ENCODE measurements at places on chromosomes 13 and 19. TPM values are rescaled to one million over a fixed set of nuclear protein-coding genes. Genes with fewer than 3 reads are reported as not detected.

The RGL3 gene
- 43.6 TPM for total RNA-seq

- no peaks in the 10 kb centered on the region for H3K4me1 ChIP-seq
- no peak overlapping the region for H3K4me3 ChIP-seq
- no peak for DNase-seq
- H3K27me3 ChIP-seq, result no peaks in the 10 kb centered on the region
- no peaks in the 10 kb centered on the region for H3K36me3 ChIP-seq
Observed at GRCh38 chr13:102117175-102117831, 284.5 kb downstream of the FGF14 start.

The GSX1 gene
- not detected for total RNA-seq

GRCh38 chr13:26688980-26689379 is 71.6 kb downstream of the GPR12 start:
- no peak for DNase-seq
- H3K4me3 ChIP-seq, result no peak overlapping the region

The KCNRG gene
- total RNA-seq, result 0.54 TPM

- H3K4me3 ChIP-seq, result no peak overlapping the region
- DNase-seq, result no peak
- no peaks in the 10 kb centered on the region for H3K36me3 ChIP-seq
- H3K4me1 ChIP-seq, result peaks cover 1% of the 10 kb centered on the region
Observed at GRCh38 chr19:4589579-4590410, 30.3 kb upstream of the SEMA6B start.

GRCh38 chr19:15337202-15337601 is 4.9 kb upstream of the BRD4 start:
- peak overlapping the region; percentile 89 for H3K27ac ChIP-seq
- H3K27me3 ChIP-seq, result no peaks in the 10 kb centered on the region
- peaks cover 41% of the 10 kb centered on the region for H3K4me1 ChIP-seq

GRCh38 chr13:29925457-29926097 is 75.2 kb upstream of the UBL3 start:
- no peaks in the 10 kb centered on the region for H3K36me3 ChIP-seq
- DNase-seq, result peak; percentile 90
- H3K4me1 ChIP-seq, result peaks cover 40% of the 10 kb centered on the region
- peak overlapping the region; percentile 89 for H3K27ac ChIP-seq
- H3K4me3 ChIP-seq, result no peak overlapping the region
- no peaks in the 10 kb centered on the region for H3K27me3 ChIP-seq

The FARP1 gene
- 17.6 TPM for total RNA-seq

DNA sequence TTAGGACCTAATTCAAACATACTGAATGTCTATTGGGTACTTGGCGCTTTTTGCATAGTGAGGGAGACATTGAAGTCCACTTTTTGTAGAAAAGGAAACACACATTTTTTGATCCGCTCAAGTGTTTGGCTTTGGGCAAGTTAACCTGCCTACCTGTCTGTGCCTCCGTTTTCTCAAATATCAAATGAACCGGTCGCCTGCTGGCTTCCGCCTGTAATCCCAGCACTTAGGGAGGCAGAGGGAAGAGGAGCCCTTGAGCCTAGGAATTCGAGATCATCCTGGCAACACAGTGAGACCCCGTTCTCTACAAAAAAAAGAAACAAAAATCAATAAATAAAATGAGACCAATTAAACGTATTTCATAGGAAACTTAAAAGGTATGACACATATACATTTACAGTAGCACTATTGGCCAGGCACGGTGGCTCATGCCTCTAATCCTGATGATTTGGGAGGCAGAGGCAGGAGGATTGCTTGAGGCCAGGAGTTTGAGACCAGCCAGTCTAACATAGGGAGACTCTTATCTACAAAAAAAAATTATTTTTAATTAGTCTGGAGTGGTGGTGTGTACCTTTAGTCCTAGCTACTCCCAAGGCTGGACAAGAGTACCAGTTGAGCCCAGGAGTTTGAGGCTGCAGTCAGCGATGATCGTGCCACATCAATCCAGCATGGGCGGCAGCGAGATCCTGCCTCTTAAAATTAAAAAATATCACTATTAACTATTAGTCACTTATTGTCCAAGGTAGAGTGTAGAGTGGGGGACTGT is 1.3 kb downstream of the RAD23A start:
- peak overlapping the region; percentile 84 for H3K4me3 ChIP-seq
- DNase-seq, result no peak

- H3K4me3 ChIP-seq, result no peak overlapping the region
- no peaks in the 10 kb centered on the region for H3K36me3 ChIP-seq
- no peaks in the 10 kb centered on the region for H3K27me3 ChIP-seq
- no peaks in the 10 kb centered on the region for H3K4me1 ChIP-seq
Observed at GRCh38 chr13:29182216-29182615, 362.1 kb downstream of the MTUS2 start.

GRCh38 chr13:89923736-89924135 is 1423.8 kb upstream of the MIR17HG start:
- no peaks in the 10 kb centered on the region for H3K36me3 ChIP-seq
- no peaks in the 10 kb centered on the region for H3K4me1 ChIP-seq
- no peaks in the 10 kb centered on the region for H3K27me3 ChIP-seq
- no peak overlapping the region for H3K27ac ChIP-seq

DNA sequence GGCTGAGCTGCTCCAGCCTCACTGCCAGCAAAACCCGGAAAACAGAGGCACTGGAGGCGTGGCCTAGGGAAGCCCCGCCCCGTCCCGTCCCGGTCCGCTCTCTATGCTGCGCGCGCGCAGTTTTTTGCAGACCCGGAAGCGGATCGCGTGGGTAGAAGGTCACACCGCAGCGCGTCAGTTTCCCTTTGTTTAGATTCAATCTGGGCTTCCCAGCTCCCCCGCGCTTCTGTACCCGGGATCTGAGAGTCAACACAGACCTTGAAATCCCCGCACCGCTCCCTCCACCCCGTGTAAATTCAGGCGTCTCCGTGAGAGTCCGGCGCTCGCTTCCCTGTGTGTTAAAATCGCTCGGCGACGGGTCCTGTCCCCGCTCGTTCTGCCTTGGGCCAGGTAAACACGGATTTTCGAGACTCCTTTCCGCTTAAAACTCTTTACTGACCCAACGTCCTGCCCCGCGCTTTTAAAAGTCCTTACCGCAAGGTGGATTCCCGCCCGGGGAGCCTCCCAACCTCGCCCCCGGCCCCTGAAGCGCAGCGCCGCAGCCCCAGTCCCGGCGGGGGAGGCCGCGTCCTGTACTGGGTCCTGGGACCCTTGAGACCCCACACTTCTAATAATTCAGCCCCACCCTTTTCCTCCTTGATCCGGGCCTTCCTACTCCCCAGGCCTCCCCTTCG is at the start of gene ZNF610:
TSS of gene ZNF610 (plus strand) at position 127 of the 674 bp plus-strand sequence. CDS start 12,930 bp downstream, outside the sequence.
- peak; percentile 54 for DNase-seq
- peaks cover 6% of the 10 kb centered on the region for H3K4me1 ChIP-seq

DNA sequence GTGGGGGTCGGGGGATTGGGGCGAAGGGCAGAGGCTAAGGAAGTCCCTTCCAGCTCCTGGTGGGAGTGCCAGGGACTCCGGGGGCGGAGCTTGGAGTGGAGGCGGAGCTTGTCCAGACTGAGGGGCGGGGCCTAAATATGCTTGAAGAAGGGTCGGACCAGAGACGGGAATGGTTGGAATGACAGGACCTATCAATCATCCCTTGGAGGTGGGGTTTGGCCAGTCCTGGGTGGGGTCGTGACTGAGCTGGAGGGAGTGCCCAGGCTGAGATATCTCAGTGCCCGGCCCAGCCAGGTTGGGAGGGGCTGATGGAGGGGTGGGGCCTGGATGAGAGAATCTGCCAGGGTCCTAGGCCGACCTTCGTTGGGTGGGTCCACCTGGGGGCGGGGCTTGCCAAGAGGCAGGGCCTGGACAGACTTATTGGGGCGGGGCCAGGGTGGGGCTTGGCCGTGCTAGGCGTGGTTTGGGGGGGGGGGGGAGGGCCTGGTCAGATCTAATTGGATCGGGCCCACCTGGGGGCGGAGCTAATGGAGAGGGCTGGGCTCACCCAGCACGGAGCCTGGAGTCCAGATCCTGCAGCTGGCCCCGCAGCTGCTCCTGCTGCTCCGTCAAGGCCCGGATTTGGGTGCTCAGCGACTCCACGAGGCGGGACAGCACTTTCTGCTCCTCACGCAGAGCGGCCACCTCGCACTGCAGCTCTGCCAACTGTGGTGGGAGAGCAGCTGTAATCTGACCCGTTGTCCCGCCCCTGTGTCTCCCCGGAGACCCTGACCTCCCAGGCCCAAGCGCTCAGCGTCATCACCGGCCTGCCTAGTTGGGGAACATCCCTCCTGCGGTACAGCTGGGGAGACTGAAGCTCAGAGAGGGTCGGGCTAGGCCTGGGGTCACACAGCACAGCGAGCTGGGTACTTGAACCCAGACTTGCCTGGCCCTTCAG is 2.6 kb upstream of the WIZ start:
- peak overlapping the region; percentile 66 for H3K4me3 ChIP-seq
- H3K27ac ChIP-seq, result peak overlapping the region; percentile 49
- no peaks in the 10 kb centered on the region for H3K36me3 ChIP-seq
- H3K4me1 ChIP-seq, result peaks cover 35% of the 10 kb centered on the region

The SLC25A41 gene
- total RNA-seq, result 0.71 TPM

DNA sequence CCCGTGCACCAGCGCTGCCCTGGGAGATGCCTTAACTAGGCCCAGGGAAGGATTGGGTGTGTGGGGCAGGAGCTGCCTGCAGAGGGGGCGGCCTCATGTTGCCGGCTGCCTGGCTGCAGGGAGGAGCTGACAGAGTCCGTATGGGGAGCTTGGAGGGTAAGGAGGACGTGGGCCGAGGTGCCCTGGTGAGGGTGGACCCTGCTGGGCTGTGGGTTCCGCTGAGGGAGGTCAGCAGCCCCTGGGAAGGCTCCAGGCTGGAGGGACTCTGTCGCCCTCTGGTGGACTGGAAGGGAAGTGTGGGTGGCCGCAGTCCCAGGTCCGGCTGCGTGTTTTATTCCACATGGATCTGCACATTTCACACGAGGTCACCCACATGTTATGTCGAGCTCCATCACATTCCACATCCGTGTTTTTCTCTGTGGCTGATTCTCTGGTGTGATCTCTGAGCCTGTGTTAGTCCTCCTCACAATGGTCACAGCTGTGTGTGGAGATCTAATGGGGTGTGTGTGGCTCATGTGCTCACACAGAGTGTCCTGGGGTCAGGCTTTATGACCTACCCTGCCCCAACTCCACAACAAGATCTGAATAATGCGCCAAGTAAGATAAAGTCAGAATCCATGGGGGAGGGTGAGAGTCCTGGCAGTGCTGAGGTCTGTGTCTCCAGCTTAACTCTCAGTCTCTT is 1.8 kb upstream of the CEACAM8 start:
- no peak overlapping the region for H3K27ac ChIP-seq
- no peaks in the 10 kb centered on the region for H3K36me3 ChIP-seq
- no peaks in the 10 kb centered on the region for H3K27me3 ChIP-seq
- H3K4me3 ChIP-seq, result no peak overlapping the region

DNA sequence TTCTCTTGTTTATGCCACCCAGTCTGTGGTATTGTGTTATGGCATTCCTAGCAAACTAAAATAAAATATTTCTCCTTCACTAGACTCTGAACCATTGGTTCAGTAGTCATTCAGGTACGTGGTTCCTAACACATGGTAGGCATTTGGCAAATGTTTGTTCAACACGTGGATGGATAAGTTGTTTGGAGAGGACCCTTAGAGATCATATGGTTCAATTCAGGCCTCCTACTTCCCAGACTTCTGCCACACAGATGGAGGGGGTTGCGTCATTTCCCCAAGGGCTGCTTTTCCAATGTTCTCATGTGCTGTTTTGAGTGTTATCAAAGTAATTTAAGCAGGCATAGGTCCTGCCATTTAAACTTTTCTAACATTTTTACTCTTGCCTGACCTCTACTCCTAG is 6.7 kb downstream of the CXCL17 start:
- no peaks in the 10 kb centered on the region for H3K27me3 ChIP-seq
- H3K27ac ChIP-seq, result no peak overlapping the region
- no peak for DNase-seq
- no peak overlapping the region for H3K4me3 ChIP-seq

- H3K4me3 ChIP-seq, result no peak overlapping the region
- no peak for DNase-seq
- H3K27me3 ChIP-seq, result no peaks in the 10 kb centered on the region
- H3K4me1 ChIP-seq, result no peaks in the 10 kb centered on the region
- no peaks in the 10 kb centered on the region for H3K36me3 ChIP-seq
Observed at GRCh38 chr13:73467125-73467524, 408.3 kb downstream of the KLF5 start.

The CADM4 gene
- total RNA-seq, result 5.6 TPM

DNA sequence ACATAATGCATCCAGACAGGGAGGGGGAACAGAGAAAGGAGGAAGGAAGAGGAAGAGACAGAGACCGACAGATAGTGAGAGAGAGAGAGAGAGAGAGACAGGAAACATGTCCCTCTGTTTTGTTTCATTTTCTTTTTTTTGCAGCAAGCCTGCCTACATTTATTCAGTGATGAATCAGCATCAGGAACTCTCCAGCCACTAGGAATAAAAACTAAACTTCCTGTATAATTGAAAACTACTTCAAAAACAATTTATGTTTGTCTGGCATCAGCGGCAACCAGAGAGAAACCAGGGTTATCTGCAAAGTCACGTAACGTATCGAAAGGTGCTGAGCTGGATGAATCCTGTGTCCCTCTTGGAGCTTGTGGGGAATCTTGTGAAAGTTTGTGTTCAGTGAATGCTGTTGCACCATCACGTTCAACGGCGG is 148.6 kb upstream of the SOX21 start:
- no peaks in the 10 kb centered on the region for H3K4me1 ChIP-seq
- H3K27ac ChIP-seq, result no peak overlapping the region
- no peak for DNase-seq
- peak overlapping the region; percentile 51 for H3K4me3 ChIP-seq

DNA sequence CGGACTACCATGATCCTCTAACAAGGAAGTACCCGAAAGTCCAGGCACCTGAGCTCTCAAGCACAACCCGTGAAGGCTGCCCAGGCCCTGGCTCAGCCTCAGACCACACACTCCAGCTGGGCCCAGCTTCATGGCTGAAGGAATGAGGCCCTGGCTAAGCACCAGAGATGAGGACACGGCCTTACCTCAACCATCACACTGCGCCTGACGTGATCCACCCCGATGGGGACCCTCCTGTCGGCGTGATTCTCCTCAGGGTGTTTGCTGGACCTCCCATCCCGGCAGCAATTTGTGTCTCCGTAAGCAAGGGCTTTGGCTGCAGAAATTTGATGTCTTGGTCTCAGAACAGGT is 56.5 kb downstream of the F2RL3 start:
- DNase-seq, result no peak
- no peaks in the 10 kb centered on the region for H3K36me3 ChIP-seq
- no peak overlapping the region for H3K27ac ChIP-seq
- no peak overlapping the region for H3K4me3 ChIP-seq
- no peaks in the 10 kb centered on the region for H3K27me3 ChIP-seq
- no peaks in the 10 kb centered on the region for H3K4me1 ChIP-seq

The MCEMP1 gene
- total RNA-seq, result not detected

DNA sequence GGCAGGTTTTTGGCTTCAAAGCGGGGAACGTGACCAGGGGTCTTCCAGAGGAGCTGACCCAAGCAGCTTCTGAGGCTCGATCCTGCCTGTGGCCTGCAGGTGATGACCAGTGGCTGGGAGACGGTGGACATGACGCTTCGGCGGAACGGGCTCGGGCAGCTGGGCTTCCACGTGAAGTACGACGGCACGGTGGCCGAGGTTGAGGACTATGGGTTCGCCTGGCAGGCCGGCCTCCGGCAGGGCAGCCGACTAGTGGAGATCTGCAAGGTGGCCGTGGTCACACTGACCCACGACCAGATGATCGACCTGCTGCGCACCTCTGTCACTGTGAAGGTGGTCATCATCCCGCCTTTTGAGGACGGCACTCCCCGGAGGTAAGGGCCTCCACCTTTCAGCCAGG is 93.6 kb downstream of the DPF1 start:
- no peak overlapping the region for H3K27ac ChIP-seq
- H3K27me3 ChIP-seq, result no peaks in the 10 kb centered on the region
